ENCODE measurements at places on chromosomes 2 and 18.
A peak's percentile ranks its signal among the peaks of the same experiment; 100 is the strongest.

GRCh38 chr2:214995926-214996670 is 142.3 kb downstream of the ABCA12 start:
- no peak for DNase-seq

DNA sequence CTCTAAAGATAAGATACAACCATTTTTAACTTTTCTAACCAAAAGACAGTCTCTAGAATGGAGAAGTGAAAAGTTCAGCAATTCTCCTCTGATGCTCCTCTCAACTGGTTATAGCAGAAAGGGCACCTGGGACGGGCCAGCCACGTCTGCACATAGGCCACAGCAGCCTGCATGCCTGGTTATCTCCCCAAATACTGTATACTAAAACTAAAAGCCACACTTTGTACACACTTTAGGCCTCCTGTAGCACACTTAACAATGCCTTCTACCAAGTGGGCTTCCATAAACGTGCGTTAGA is 179.1 kb downstream of the ANKRD44 start:
- no peak for DNase-seq

DNA sequence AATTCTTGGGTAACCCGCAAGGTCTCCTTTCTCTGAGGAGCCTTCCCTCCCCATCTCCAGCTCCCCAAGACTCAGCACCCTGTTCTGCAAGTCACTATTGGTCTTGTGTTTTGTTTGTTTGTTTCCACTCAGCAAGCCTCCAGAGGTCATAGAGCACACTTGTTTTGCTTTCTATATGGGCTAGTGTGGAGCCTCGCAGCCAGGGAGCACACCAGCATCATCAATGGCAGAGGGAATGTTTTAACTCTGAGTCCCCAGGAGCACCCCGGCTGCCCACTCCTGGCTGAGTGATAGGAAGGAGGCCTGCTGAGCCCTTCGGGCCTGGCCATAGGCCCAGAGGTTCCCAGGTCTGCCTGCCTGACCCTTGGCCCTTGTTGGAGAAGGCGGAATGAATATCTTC is 36.6 kb downstream of the GLI2 start:
- no peak for DNase-seq

DNA sequence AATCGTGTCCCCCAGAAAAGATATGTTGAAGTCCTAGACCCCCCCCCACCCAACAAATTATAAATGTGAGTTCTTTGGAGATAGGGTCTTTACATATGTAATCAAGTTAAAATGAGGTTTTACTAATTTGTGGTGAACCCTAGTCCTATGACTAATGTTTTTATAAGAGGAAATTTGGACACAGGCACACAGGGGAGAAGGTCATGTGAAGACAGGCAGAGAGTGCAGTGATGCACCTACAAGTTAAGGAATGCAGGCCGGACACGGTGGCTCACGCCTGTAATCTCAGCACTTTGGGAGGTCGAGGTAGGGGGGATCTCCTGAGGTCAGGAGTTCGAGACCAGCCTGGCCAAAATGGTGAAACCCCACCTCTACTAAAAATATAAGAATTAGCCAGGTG is 5.8 kb upstream of the PMAIP1 start:
- no peak for DNase-seq

- DNase-seq = peak; percentile 50
These were observed 8.6 kb upstream of the CRYBA2 start for GRCh38 chr2:219001577-219002394.

- DNase-seq = no peak
These were observed 43.3 kb downstream of the NBAS start for GRCh38 chr2:15517793-15518192.

DNA sequence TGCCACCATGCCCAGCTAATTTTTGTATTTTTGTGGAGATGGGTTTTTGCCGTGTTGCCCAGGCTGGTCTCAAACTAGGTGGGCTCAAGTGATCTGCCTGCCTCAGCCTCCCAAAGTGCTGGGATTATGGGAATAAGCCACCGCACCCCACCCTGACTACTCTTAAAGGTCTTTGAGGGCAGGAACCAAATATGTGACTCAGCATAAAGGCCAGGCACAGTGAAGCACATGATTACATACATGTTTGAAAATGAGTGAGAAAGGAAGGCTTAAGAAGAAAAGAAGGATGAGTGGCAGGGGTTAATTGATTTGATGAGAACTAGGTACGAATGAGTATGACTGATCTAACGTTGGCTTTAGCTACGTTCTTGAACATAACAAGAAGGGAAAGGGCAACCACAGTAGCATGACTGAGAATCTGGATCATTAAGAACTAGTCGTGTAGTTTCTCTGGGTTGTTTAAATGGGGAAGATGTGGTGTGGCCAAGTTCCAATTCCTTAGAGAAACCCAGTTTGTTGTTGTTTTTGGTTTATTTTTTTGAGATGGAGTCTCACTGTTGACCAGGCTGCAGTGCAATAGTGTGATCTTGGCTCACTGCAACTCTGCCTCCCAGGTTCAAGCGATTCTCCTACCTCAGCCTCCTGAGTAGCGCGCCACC is 6.8 kb downstream of the RESP18 start:
- DNase-seq = no peak

DNA sequence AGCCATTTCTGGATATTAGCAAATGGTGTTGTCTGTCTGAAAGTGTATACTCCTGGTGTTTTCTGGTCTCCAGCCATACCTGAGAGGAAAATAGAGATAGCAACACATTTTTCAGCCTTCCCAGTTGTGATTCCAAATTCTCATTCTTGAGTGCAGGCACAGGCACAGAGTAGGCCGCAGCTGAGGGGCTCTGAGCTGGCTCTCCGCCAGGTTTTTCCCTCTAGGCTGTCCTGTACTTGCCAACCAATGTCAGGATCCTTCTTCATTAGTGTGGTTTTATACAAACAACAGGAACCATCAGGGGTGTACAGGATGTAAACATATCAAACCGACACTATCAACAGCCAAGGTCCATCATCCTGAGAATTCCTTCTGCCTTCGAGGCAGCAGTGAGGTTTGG is 1733.6 kb upstream of the CELF4 start:
- DNase-seq = no peak

DNA sequence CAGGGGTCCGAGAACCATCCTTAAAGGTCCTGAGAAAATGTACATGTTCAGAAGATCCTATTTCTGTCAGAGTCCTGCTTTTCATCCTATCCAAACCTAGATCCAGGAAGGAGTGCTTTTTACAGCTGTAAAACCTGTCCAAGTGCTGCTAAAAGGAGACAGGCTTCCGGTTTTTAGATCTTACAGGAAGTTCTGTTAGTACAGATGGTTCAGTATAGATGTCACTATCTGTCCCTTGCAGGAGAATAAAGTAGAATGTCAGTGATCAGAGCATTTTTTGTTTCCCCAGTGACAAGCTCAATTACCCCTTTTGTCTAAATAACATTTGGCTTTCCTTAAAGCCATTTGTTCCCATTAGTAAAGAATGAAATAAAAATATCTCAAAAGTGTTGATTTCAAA is 98.3 kb downstream of the NRP2 start:
- no peak for DNase-seq

DNA sequence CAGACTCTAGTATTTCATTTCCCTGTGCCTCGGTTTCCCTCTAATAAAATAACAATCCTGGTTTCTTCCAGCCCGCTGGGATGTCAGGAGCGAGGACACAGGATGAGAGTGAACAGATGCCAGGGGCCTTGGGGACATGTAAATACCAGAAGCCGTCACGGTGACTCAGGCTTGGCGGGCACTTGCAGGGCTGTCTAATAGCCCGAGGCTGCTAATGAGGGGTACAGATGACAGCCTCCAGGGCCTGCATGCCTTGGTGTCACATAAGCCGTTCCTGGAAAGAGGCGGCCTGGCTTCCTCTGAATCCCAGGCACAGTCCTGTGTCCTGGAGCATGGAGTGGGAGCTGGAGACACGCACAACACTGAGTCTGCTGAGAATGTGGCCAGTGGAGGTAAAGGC is 28.2 kb downstream of the HS1BP3 start:
- no peak for DNase-seq

GRCh38 chr2:136322428-136322827 is 204.5 kb upstream of the CXCR4 start:
- DNase-seq = no peak

DNA sequence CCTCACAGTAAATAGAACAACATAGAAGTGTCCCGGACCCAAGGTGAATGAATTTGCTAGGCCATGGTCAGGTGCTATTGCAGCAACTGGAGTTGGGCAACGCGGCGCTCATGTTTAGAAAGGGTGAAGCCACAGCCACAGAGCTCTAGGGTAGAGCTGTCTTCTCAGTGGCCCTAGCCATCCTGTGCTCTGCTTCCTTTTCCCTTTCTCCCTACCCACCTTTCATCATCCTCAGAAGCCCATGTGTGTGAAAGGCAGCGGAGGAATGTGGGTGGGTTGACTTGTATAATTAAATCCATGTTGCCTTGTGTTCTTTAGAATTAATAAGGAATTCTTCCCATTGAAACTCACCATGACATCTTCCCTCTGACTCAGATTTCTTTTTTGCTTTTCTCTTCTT is 336.7 kb downstream of the OSR1 start:
- DNase-seq = no peak

GRCh38 chr2:2768476-2768875 is 437.4 kb upstream of the MYT1L start:
- DNase-seq = no peak

- no peak for DNase-seq
These were observed 173.3 kb upstream of the PIEZO2 start for GRCh38 chr18:11322716-11323115.

GRCh38 chr2:115609978-115610377 is 1167.5 kb downstream of the DPP10 start:
- no peak for DNase-seq

DNA sequence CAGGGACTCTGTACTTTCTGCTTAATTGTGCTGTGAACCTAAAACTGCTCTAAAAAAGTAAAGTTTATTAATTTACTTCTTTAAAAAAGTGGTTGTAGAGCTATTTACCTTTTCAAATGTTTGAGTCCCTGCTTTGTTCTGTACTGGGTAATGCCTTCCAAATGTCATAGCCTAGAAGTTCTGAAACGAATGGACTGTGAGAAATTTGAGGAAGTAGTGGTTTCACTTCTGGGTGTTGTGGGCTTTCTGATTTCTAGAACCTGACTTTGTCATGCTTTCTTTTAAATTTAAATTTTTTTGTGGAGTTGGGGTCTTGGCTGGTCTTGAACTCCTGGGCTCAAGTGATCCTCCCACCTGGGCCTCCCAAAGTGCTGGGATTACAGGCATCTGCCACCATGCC is 44.6 kb downstream of the SMAD4 start:
- DNase-seq = no peak

GRCh38 chr2:241118737-241119505 is 16.8 kb upstream of the MTERF4 start:
- DNase-seq = no peak

DNA sequence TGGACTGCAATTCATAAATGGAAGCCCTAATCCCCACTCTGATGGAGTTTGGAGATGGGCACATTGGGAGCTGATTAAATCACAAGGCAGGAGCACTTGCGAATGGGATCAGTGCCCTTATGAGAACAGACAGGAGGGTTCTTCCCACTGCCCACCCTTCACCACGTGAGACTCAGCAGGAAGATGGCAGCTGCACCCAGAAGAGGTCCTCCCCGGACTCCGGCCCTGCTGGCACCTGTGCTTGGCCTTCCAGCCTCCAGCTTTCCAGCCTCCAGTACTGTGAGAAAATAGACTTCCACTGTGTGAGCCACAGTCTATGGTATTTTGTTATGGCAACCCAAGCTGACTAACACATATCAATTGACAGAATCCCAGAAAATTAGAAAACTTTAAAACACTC is 267.6 kb upstream of the SALL3 start:
- no peak for DNase-seq

GRCh38 chr18:32707147-32707546 is 65.7 kb downstream of the KLHL14 start:
- DNase-seq = no peak

DNA sequence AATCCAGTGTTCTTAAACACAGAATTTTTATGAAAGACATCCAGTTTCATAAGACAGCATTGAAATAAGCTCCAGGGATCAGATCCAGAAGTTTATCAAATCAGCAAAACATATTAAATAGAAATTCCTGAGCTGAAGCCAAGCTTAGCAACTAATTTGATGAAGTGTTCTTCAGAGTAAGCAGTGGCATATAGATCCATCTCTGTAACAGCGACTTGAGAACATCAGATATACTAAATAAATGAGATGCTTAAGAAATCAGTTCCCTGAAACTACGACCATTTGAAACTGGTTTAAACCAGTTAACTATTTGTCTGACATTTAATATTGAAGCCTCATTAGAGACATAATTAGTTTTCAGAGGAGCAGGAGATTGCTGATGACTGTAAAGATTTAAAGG is 34.1 kb downstream of the PPP1R1C start:
- no peak for DNase-seq

GRCh38 chr2:75729861-75730260 is 19.1 kb upstream of the GCFC2 start:
- no peak for DNase-seq

DNA sequence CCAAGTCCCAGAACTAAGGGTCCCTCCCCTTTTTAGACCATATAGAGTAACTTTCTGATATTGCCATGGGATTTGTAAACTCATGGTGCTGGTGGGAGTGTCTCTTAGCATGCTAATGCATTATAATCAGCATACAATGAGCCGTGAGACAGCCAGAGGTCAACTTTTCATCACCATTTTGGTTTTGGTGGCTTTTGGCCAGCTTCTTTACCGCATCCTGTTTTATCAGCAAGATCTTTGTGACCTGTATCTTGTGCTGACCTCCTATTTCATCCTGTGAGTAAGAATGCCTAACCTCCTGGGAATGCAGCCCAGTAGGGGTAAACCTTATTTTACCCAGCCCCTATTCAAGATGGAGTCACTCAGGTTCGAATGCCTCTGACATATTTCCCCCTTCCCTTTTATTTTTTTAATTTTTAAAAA is 148.2 kb downstream of the PHLPP1 start:
- DNase-seq = no peak

GRCh38 chr18:23643815-23644490 is 18.8 kb downstream of the ANKRD29 start:
- no peak for DNase-seq

DNA sequence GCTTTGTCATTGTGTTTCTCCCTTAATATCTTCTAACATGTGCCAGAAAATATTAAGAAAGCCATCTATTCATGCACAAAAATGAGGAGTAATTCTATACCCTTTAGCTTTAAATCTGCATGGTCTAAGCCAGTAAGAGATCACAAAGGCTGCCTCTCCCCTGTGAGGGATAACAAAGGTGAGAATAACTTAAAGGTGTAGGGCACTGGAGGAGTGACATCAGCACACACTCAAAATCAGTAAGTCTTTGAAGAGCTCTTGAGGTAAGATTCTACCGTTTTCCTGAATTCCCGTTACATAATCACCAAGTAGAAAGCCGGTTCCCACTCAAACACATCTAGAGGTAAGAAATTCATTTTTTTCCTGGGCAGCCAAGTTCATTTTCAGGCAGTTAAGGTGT is 123.9 kb upstream of the SULT1C3 start:
- no peak for DNase-seq

- DNase-seq = no peak
These were observed 25.8 kb downstream of the CAB39 start for GRCh38 chr2:230738391-230738811.

GRCh38 chr2:195319548-195320412 is 337.2 kb upstream of the SLC39A10 start:
- DNase-seq = no peak

GRCh38 chr2:207167099-207167923 is 1.6 kb upstream of the KLF7 start:
- DNase-seq = no peak

All from stimulated activated CD8-positive, alpha-beta memory T cell treated with anti-CD3 and anti-CD28 coated beads, Interleukin-4, amount 100 ng/mL, for 4 hours (primary cell).